ENCODE measurements at places on chromosomes 4 and X.

GRCh38 chr4:141229408-141230101, 8.9 kb downstream of the ZNF330 start:
- DNase-seq = no peak

DNA sequence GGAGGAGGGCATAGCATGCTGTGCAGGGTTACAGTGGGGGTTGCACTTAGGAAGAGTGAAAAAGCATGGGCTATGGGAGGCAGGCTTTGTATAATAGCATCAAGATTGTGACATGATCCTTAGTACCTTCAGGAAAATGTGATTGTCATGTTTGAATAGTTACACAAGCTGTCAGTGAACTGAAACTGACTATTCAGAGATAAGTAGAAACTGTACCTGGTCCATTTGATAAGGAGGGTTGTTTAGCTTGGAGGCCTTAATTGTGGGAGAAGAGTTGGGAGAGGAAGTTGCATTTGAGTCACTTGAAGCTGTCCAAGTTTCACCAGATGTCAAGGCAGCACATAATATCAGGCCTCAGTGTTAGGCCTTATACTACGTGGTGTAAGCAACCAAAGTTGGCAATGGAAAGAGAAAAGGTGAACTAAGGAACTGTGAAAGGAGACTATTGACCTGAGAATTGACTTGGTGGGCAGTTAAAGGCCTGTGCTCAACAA, 85.0 kb downstream of the TEX13C start:
- DNase-seq = no peak

- no peak for DNase-seq
Observed at GRCh38 chr4:288891-289290, 16.4 kb downstream of the ZNF732 start.

GRCh38 chr4:85005865-85006377, 39.4 kb upstream of the WDFY3 start:
- DNase-seq = no peak

DNA sequence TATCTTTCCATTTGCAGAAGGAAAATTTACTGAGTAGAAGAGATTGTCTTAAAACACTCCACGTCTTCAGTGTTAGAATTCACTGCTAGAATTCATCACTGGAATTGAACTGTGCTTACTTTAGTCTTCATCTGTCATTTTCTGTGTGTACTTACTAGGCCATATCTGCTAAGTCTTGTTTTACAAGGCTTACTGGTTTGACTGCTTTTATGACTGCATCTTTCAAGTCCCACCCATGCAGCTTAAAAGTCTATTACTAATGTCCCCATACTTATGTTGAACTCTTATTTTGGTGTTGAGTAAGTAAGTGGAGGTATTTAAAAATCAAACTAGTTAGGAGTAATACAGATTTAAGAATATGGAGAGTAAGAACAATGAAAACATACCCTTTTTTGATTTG, 14.6 kb downstream of the CLCN3 start:
- no peak for DNase-seq

GRCh38 chrX:43446752-43447151, 209.3 kb upstream of the MAOA start:
- no peak for DNase-seq

DNA sequence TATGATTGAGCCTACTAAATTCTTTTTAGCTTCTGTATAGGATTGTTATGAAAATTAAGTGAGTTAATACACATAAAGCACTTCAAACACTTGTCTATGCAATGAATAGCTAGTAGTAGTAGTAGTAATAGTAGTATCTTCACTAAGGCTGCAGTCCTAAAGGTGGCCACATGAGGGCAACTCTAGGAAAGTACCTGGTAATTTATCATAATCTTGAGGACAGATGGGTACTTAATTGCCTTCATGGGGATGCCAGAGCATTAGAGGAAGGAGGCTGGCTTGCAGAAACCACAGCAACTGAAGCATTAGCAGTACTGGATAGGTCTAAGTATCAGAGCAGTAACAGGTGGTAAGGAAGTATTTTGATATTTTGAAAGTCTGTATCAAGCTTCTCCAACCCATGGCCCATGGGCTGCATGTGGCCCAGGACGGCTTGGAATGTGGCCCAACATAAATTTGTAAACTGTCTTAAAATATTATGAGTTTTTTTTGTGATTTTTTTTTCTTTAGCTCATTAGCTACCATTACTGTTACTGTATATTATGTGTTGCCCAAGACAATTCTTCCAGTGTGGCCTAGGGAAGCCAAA, 17.3 kb downstream of the NIPAL1 start:
- peak; percentile 71 for DNase-seq

- peak; percentile 63 for DNase-seq
Observed at GRCh38 chrX:129759576-129760061, 20.1 kb upstream of the SASH3 start.

- no peak for DNase-seq
Observed at GRCh38 chr4:86586160-86586572, 7.9 kb upstream of the PTPN13 start.

- no peak for DNase-seq
Observed at GRCh38 chr4:70721747-70722146, at the start of gene RUFY3. Gene RUFY3 (plus strand): TSS chr4:70721964. CDS start chr4:70722574, 610 bp downstream.

DNA sequence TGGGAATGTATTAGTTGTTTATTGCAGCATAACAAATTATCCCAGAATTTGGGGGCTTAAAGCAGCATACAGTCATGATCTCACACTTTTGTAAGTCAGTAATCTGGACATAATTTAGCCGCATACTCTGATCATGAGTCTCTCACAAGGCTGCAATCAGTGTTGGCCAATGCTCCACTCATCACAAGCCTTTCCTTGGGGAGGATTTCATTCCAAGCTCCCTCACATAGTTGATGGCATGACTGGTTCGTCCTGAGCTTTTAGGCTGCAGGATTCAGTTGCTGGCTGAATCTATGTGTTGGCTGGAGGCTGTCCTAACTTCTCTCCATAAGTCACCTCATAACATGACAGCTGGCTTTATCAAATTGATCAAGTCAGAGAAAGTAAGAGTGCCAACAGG, 1568.6 kb upstream of the PCDH7 start:
- DNase-seq = no peak

- DNase-seq = no peak
Observed at GRCh38 chr4:172517391-172517790, 651.2 kb upstream of the GALNT7 start.

- no peak for DNase-seq
Observed at GRCh38 chr4:180866933-180867643, 1376.1 kb upstream of the TENM3 start.

DNA sequence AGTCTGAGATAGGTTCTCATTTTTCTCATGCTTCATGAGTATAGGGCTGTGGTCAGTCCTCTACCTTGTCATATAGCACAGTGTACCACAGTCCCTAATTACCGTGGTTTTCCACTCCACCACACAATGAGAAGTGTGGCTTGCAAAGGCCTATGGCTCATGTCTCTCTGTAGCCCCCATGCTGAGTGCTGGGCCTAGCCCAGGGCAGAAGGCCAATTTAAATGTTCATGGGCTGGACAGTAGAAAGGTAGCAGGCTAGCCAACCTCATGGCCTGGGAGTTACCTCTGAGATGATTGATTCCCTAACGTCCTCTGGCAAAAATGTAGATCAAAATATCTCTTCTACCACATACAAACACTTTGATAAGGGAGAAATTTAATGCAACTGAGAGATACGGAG, 222.5 kb downstream of the AFF2 start:
- no peak for DNase-seq

DNA sequence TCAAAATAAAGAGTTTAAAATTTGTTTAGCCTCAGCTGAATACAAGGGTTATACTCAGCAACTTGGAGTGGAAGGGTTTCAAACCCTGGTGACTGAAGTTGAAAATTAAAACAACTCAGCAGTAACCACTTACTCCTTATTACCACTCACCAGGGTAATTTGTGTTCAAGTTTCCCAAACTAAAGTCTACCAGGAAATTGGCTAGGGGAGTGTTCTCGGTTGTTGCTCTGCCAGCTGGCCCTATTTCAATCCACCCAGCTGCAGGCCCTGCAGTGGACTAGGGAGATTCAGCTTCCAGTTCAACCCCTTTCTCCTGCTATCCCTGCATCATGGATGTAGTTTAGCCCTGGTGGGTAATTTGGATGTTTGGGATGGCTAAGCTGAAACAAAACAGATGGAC, 37.8 kb upstream of the EXOC1L start:
- DNase-seq = no peak

DNA sequence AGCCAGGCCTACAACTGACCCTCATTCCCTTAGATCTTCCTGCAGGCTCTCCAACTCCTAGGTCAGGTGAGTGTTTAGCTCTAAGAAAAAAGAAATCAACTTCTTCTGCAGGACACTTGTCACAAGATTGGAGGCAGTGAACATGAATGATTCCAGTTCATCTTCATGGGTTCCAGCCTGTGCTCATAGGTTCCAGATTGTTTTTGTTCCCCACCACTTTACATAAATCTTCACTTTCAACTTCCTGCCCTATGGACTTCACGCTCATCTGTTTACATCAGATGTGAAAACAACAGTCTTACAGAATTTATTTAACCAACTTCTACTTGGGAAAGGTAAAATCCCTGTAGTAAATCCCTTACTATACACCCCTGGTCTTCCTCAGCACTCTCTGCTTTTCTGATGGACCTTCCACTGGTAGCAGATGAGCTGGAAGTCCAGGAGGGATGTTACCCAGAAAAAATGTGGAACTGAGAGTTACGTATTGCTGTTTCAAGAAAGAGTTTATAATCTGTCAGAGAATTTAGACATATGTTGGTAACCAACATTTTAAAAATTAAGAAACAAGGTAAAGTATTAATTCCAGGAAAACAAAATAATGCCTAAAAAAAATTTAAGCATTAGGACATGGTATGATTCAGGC, 62.4 kb downstream of the ANAPC10 start:
- DNase-seq = no peak

DNA sequence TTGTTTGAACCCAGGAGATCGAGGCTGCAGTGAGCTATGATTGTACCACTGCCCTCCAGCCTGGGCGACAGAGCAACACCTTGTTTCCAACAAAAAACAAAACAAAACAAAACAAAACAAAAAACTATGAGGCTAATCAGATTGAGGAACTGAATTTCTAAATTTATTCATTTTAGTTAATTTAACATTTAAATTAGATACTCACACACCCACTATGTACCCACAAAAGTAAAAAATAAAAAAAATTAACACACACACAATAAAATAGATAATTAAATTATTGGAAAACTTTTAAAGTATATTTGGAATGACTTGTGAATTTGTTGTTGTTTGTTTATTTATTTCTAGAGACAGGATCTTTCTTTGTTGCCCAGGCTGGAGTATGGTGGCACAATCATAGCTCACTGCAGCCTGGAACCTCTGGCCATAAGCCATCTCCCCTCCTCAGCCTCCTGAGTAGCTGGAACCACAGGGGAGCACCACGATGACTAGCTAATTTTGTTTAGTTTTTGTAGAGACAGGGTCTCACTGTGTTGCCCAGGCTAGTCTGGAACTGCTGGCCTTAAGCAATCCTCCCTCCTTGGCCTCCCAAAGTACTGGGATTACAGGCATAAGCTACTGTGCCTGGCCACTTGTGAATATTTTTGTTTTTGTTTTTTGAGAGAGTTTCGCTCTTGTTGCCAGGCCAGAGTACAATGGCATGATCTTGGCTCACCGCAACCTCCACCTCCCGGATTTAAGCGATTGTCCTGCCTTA, 9.8 kb upstream of the ZNF157 start:
- no peak for DNase-seq

DNA sequence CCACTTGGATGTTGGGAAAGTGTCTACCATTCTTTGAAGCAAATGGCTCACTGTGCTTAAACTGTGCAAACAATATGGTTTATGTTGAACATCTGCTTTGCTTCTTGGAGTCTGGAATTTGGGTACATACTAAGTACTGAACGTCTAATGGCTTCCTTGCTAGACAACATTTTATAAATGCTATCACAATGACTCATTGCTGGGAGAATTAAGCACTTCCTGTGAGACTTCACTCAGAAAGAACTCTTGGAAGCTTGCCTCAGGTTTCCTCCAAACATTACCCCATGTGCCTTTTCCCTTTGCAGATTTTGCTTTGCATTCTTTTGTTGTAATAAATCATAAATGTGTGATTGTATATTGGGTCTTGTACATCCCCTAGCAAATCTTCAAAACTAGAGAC, 139.7 kb downstream of the PACRGL start:
- DNase-seq = no peak

DNA sequence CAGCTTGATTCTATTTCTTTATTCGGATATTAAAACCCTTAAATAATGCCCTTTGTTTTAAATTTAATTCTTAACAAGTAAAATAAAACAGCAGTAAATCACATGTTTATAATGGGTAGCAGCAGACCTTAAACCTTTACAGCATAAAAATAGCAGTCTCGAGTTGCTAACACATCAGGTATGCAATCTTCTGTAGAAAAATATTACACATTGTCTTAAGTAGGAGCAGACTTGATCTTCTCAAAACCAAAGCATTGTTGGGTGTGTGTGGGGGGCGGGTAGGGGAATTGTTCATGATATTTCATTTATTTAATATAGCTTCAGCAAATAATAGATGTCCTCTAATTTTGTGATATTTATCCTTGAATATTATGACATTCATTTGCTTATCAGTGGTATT, 331.4 kb downstream of the PCDH7 start:
- DNase-seq = no peak

- no peak for DNase-seq
Observed at GRCh38 chr4:169202878-169203277, 67.9 kb downstream of the SH3RF1 start.

GRCh38 chr4:137663251-137664045, 131.2 kb upstream of the PCDH18 start:
- no peak for DNase-seq

DNA sequence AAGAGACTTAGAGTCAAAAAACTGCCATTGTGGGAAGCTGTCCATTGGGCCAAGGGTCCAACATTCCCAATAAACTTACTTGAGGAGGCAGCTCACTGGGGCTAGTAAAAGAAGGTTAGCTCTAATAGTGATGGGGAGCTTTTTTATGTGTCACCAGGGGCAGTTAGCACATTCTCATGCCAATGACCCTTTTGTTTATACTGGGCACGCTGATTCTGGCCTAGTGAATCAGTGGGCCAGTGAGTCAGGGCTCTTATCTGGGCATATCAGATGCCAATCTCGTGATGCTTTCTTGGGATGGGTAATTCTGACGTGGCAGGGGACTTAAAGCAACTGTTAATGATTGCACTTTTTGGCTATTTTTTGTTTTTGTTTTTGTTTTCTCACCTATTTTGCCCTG, 27.8 kb downstream of the TCEAL1 start:
- DNase-seq = no peak

- no peak for DNase-seq
Observed at GRCh38 chr4:181004056-181004455, 1239.1 kb upstream of the TENM3 start.

- DNase-seq = peak; percentile 38
Observed at GRCh38 chrX:136065044-136065671, 79.9 kb downstream of the SLC9A6 start.
